ENCODE measurements at places on chromosomes 5 and 9. TPM values are rescaled to one million over a fixed set of nuclear protein-coding genes. Genes with fewer than 3 reads are reported as not detected.

The AFF4 gene
- total RNA-seq, result 33.3 TPM

The GMCL2 gene
- not detected for total RNA-seq

The CAMK4 gene
- 0.63 TPM for total RNA-seq

The CDKN2A gene
- not detected for total RNA-seq

The SLCO6A1 gene
- not detected for total RNA-seq

The ARID3C gene
- total RNA-seq, result not detected

The CCL27 gene
- not detected for total RNA-seq

GRCh38 chr5:106136061-106136460 lies 1534.7 kb downstream of the EFNA5 start:
- no peak for DNase-seq

DNA sequence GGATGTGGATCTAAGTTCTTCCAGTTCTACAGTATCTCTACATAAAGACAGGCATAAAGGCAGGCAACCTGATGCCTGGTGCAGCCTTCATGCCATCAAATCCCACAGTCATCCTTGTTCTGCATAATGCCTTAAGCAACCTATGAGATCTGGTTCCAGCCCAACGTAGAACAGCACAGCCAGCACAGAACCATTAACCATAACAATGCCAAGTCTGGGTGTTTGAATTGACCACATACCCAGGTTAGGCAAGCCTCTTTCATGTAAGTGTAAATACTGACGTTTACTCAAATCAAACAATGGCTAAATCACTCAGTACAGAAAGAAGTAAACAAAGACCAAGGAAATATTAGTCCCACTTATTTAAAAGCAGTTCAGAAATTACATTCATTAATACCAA lies 195.0 kb downstream of the ADAMTSL1 start:
- no peak for DNase-seq

GRCh38 chr5:71786337-71787055 lies 67.4 kb downstream of the CARTPT start:
- DNase-seq, result no peak

GRCh38 chr9:31248156-31248555 lies 1136.3 kb upstream of the ACO1 start:
- no peak for DNase-seq

DNA sequence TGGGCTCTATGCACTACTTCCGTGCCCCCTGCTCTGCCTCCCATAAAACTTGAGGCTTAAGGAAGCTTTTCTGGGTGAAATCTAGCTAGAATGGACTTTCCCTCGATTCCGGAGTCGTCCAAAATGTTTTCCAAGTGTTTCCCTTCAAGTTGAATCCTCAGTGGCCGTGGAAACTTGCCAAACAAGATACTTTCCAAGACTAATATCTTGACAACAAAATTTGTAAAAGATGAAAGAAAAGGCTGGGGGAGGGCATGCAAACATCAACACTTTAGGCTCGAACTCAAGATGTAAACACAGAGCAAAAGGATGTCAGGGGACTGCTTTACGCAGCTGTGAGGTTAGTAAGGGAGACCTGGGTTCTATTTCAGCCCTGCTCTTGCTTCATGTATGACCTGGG lies 482.8 kb upstream of the KLF4 start:
- DNase-seq, result no peak

DNA sequence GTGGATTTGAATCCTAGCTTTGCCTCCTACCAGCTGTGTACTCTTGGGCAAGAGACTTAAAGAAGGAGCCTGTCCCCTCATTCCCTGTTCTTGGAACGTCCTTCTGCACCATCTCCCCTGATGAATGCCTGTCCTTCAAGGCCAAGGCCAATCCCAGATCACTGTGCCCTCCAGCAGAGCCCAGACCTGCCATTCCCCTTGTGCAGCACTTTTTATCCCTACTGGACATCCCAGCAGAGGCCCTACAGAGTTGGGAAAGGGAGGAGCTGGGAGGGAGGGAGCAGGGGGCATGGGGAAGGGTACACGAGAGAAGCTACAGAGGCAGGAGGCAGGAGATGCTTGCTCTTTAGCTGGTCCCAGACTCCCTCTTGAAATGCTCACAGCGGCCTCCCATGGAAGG lies 223.9 kb downstream of the PBX3 start:
- no peak for DNase-seq

- DNase-seq, result no peak
Measured at GRCh38 chr5:43401827-43402226, 10.4 kb downstream of the CCL28 start.

DNA sequence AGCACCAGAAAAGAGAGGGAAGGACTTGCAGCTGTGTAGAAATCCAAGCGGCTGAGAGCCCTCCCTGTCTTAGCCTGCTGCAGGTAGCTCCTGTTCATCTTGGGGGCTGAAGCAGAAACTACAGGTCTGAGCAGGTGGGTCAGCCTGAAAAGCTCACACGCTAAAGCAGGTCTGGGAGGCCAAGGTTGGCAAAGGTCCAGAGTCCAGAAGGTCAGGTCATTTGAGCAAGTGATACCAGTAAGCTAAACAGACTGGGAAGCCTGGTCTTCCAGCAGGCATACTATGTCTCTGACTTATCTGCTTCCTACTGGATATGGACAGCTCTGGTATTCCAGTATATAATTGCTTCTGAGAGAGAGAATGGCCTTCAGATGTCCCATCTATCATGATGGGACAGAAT lies 26.2 kb downstream of the PTCD2 start:
- no peak for DNase-seq

DNA sequence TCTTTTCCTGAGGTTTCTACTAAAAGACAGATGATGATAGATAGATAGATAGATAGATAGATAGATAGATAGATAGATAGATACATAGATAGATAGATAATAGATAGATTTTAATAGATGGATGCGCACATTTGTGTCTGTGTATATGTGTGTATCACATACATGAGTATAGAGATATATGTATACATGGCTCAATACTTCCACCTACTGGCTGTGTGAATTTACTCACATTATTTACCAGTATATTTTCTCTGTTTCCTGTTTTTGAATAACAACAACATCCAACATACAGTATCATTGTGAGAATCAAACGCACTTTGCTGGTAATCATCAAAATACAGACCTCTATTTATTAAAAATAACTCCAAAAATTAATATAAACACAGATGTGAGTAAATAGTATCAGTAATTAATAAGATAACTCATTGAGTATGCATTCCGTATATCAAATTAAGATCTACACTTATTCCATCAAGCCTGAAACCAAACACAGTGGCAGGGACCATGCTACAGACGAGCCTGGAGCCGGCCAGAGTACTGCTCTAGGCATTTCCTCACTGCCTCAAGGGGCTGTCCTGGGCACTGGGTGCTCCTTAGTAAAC lies 338.0 kb downstream of the SEMA5A start:
- no peak for DNase-seq

GRCh38 chr9:134834217-134834956 lies 46.2 kb upstream of the FCN2 start:
- DNase-seq, result no peak

- no peak for DNase-seq
Measured at GRCh38 chr5:179730852-179731251, 1.8 kb upstream of the MAML1 start.

GRCh38 chr9:91433180-91433579 lies 9.5 kb upstream of the NFIL3 start:
- no peak for DNase-seq
